NCI-H2081 (cell line): ENCODE measurements at places on chromosomes 11 and 22.

DNA sequence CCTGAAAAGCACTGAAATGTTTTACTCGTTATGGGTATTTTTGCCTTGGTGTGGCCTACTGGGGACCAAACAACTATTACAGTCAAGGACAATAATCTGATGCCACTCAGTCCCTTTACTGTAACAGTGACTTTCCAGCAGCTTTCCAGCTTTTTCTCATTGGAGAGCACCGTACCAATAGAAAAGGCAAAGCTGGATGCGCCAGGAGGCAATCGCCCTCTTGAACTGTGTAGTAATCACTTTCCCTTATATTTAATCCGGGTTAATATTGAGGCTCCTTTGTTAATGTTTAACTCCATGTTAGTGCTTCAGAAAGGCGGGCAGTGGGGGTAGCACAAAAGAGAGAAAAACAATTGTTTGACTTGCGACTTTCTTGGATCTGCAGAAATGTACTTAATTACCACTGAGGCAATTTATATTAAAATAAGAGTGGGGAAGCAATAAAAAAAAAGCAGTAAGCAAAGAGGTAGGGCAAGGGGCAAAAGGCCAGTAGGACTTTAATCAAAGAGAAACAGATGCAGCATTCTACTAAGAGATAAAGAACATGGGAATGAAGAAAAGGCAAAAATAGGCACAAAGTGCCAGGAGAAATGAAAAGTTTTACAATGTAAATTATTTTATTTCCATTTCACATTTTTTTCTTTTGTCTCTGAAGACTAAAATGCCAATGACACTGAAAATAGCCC, 81.6 kb downstream of the LRRC4C start:
- DNase-seq: no peak

- peak; percentile 21 for DNase-seq
Measured at GRCh38 chr11:48013269-48013901, 33.0 kb downstream of the PTPRJ start.

DNA sequence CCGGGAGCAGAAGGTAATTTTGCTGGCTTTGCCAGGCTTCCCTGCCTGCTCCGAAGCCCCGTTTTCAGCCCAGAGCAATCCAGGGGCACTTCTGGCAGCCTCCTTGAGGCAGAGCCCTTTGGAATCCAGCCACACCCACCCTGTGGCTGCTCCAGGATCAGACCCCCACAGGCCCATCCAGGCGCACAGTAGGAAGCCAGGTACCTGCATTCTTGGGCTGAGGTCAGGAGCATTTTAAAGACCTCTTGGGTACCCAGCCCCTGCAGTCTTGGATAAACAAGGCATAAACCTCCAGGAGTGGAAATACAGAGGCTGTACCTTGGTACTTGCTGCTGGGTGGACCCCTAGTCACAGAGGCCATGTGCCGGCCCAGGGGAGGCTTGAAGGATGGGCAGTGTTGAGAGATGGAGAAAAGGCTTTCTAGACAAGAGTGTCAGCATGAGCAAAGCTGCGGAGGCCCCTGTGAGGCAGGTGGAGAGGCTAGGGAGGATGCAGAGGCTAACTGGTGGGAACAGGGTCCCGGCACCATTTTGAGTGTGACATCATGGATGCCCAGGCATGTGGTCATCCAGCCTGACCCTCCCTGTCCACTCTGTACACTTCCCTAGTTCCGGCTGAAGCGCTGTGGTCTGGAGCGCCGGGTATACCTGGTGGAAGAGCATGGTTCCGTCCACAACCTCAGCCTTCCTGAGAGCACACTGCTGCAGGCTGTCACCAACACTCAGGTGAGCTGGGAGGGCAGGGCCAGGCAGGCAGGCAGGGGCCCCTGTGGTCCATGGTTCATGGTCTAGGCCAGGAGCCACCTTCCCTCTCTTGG, 3.9 kb downstream of the MUS81 start:
- no peak for DNase-seq

- DNase-seq: no peak
Measured at GRCh38 chr11:110774138-110775014, 62.1 kb upstream of the ARHGAP20 start.

DNA sequence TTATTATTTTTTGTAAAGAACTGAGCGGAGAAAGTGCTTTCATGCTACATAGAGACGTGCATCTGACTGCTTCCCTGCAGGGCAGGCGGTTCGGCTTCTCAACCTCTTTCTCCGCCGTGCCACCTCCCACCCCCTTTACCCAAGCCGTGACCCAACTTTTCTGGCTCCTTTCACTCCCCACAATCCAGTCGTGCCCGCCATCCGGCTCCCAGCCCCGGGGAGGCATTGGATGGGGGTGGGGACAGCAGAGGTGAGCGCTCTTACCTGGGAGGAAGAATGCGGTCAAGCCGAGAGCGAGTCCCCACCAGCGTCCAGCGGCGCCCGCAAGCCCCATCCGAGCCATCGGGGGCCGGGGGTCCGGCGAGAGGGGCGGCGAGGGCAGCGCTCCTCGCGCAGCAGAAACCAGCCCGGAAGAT, 781 bp downstream of the NECTIN1 start:
- no peak for DNase-seq

DNA sequence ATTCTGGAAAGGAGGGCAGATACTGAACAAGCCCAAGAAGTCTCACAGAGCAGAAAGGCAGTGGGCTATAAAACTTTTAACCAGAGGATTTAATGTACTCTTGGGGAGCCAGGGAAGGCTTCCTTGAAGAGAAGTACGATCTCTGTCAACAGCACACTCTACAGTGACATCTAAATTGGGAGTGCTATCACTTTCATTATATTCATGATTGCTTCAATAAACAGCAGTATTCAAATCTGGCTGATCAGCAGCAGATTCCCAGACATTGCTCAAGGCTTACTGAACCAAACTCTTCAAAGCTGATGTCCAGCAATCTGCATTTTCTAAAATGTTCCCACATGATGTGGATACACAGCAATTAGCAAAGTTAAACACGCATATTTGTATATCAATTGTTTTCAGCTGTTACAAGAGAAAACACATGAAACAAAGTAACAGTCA, 44.2 kb downstream of the SYTL2 start:
- no peak for DNase-seq

GRCh38 chr11:95455228-95455970, 224.4 kb upstream of the SESN3 start:
- DNase-seq: no peak

GRCh38 chr11:69940246-69940610, 121.0 kb upstream of the FGF3 start:
- DNase-seq: no peak

GRCh38 chr22:38290347-38290746, 17.5 kb upstream of the TMEM184B start:
- DNase-seq: no peak

- no peak for DNase-seq
Measured at GRCh38 chr11:11558396-11558795, 63.4 kb downstream of the GALNT18 start.

GRCh38 chr11:66068154-66068821, 1.8 kb upstream of the PACS1 start:
- DNase-seq: peak; percentile 70

DNA sequence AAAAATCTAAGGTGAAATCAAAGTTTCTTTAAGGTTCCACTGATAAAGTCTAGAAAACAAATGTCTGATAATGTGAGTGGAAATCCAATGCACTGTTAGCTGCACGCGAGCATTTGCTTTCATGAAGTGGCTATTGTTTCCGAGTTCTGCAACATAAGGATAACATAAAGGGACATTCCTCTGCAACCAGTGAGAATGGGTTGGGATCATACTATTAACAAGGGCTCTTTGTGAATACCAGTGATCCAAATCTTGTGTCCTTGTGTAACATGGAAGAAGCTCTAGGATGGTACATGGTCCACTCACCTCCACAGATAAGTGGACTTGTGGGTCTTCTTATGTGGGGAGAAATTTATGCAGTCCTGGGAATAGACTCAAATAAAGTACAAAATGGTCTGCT, 24.6 kb downstream of the APIP start:
- no peak for DNase-seq

DNA sequence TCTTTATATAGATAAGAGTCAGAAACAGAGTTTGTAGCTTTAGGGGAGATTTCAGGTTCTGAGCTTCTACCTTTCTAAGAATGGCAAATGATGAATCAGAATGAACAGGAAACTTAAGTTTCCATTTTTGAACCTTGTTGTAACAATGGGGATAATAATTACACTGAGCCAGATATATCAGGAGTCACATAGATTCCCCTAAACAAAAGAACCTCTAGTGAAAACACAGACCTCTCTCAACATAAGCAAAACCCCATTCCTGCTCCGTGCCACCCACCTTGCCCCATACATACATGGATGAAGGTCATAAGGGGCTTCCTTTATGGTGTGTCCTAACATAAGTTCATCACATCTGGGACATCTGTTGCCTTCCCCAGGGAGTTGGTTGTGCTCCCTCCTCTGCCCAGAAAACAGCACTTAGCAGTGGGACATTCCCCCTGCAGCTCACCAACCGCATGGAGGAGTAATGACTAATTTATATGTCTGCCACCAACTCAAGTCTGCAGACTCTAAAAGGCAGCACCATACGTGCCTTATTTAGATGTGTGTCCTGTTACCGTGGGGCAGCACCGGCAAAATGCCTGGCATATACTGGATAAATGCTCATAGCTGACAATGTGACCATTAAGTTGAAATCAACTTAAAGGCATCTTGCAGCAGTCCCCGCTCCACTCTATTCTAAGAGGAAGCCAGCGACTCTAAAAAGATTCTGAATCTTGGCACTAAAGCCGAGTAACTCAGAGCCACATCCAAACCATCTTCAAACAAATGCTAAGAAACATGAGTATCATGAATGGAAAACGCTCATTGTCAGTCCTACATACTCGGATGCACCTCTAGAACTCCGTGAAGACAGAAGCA, 8.0 kb downstream of the JAML start:
- no peak for DNase-seq

DNA sequence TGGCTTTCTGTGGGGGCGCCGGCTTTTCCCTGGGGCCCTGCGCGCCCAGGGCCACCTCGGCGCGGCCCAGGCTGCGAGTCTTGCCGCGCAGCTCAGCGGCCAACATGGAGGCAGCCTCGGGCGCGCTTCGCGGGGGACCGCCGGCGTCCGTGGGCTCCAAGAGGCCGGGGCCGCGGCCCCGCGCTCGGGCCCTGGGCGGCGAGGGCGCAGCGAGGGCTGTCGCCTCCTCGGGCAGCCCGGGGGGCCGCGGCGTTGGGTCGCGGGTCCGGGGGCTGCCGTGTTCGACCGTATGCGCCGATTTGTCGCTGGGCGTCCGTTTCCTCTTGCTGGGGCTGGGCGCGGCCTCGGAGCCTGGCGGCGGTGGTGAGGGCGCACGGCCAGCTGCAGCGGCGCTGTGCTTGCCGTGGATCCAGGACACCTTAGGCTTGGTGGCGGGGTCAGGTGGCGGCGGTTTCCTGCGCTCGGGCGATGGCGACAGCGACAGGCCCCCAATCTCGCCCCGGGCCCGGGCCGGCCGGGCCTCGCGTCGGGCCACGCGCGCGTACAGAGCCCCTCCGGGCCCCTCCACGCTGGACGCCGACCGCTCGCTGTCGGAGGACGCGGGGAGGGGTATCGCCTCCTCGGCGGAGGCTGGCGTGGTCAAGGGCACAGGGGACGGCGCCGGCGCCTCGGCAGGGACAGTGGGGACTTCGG, 11.9 kb downstream of the SCARF2 start:
- no peak for DNase-seq

- no peak for DNase-seq
Measured at GRCh38 chr11:84260862-84261261, 974.7 kb upstream of the CCDC90B start.
